ENCODE measurements at places on chromosomes 4 and X.

DNA sequence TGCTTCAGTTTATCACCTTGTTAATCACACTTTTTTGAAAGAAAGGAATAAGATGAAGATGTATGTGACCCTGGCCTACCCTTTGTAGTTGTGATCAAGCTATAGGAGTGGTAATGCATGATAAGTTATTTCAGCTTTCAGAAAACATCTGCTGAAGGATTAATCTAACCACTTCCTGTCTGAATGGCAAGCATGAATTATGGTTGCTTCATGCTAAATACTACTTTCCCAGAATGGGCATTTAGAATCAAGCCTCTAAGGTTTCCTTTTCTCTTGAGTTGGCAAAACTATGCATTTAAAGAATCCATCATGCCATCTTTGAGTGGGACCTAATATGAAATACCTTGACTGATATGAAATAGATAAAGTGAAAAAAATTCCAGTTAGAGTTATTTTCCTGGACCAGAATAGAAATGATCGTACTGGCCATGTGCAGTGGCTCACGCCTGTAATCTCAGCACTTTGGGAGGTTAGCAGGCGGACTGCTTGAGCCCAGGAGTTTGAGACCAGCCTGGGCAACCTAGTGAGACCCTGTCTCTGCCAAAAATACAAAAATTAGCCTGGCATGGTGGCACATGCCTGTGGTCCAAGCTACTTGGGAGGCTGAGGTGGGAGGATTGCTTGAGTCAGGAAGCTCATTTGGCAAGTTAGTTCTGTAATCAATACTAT, 59.1 kb downstream of the ANXA3 start:
- no peak for DNase-seq

DNA sequence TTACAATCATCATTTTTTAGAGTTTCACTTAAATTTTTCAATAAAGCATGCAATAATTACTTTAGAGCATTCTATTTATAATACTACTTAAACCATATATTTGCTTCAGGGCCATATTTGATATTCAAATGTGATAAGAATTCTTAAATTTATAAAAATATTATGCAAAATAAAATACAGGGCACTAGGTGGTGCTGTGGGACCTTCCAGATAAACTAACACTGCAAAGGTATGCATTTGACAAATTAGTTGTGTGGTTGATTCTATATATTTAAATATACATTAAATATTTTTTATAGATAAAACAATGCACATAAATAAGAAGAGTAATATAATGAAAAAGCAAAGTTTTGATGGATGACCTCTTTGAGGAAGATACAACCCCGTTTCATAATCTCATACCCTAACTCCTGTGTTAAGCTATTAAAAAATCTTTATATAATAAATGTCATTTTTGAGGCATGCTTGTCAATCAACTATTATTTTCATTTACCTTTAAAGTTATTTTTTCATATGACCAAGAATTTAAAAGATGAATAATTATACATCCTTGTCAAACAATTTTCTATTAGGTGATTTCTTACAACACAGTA, 128.4 kb downstream of the REELD1 start:
- DNase-seq: no peak

- no peak for DNase-seq
These were observed 337.9 kb downstream of the CAMK2D start for GRCh38 chr4:113423631-113424030.

DNA sequence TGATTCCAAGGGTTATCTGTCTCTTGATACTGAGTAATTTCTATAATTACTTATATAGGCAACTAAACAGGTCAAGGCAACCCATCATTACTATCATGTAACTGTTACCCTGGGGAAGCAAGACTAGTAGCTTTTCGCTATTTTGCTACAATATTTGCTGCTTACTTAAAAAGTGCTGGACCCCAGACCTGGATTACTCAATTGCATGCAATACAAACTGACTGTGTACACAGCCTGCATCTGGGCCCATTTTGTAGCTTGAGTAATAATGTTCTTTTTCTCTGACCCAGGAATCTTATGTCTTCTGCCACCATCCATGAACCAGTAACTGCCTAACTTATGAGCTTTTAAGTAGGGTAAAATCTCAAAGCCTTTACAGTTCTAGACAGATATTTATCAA, 53.4 kb downstream of the CNOT6L start:
- no peak for DNase-seq

DNA sequence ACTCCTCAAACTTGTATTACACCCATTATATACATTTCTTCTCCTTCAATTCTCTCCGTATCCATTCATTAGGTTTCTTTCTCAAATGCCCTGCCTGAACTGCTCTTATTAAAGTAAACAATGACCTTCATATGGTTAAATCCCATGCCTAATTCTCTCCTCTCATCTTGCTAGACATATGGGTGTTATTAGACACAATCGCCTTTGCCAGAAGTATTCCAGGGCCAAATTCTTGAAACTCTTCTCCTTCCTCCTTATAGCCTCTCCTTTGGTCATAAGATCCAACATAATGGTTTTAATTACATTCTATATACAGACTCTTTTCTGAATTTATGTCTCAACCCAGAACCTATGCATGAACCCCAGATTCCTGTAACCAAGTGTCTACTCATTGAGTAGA, 4.8 kb downstream of the ANXA10 start:
- no peak for DNase-seq

DNA sequence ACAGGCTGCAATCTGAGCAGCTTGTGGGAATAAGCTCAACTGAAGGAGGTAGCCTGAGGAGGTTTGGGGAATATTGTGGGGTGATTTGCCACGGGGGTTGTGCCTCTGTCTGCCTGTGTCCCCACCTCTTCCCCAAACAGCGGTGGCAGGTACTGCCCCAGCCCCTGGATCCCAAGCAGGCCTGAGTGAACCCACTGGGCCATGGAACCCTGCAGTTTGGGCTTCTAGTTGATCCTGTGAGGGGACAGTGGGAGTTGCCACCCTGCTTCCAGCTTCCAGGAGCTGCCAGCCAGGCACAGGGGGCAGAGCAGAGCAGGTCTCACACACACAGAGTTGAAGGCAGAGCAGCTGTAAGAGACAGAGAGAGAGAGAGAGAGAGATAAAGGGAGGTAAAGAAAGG, 97.4 kb downstream of the PJA1 start:
- DNase-seq: no peak

- peak; percentile 29 for DNase-seq
These were observed 12.4 kb upstream of the NFXL1 start for GRCh38 chr4:47926667-47927258.

- DNase-seq: no peak
These were observed 188.2 kb downstream of the SH2D1A start for GRCh38 chrX:124534536-124534935.

DNA sequence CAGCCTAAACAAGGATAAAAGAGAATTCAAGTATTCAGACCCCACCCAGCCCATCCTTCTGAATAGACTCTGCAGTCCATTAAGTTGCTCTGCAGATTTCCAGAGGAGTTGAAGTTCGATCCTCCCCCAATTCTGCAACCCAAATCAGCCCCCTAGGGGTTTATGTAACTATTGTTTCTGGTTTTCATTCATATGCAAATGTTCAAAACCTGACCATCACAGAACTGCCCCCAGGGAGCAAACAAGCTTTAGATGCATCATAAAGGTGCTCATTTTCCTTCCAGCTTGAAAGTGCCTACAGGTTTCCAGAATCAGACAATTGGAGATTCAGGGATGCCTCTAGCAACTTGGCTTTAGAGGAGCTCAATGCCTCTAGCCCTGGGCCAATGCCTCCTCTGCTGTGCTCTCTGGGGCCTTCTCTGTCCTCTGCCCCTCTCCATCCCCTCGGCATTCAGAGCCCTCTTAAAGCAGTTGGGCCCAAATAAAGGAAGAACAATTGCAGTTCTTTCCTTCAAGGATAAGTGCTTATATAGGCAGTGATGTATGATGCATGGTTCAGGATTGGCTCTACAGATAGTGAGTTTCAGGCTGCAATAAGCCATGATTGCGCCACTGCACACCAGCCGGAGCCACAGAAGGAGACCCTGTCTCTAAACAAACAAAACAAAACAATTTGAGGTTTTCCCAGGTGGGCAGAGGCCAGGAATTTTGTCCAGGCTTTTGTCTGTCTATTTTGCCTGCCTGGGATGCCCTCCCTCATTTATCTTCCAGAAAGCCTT, 23.5 kb upstream of the SPINK2 start:
- DNase-seq: no peak

DNA sequence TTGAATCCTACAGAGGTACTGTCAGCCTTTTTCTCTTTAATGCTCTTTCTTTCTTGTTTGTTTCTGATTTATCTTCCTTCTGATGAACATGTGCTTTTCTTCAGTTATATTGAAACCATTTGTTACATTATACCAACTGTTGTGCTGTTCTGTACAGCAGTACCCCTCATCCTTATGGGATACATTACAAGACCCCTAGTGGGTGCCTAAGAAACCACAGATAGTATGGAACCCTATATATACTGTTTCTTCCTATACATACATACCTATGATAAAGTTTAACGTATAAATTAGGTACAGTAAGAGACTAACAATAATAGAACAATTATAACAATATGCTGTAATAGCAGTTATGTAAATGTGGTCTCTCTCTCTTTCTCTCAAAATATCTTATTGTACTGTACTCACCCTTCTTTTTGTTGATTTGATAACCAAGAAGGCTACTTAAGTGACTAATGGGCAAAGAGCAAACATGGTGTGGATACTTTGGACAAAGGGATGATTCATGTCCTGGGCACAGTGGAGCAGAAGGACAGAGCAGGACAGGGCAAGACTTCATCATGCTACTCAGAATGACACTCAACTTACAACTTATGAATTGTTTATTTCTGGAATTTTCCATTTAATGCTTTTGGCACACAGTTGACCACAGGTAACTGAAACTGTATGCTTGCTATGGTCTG, 10.7 kb upstream of the YIPF7 start:
- DNase-seq: no peak

DNA sequence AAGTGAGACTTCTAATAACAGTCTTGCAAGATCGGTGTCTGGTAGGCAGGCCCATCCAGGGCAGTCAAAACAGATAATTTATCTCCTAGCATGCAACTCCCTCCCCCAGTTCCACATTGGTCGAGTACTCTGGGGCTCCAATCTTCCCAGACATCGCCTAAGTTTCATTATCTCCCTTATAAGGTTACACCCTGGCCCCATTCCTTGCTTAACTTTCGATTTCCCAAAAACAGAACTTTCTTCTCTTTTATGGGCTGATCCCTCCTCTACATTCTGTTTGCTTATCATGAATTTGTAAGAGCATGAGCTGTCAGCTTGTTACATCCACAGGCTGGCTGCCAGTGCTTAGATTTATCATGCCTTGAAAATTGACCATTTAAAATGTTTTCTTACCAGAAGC, 471.3 kb downstream of the TECRL start:
- no peak for DNase-seq

- no peak for DNase-seq
These were observed 93.3 kb downstream of the TTC29 start for GRCh38 chr4:146852360-146852759.

- peak; percentile 14 for DNase-seq
These were observed 1.2 kb downstream of the TMSB4X start for GRCh38 chrX:12975991-12976558.

DNA sequence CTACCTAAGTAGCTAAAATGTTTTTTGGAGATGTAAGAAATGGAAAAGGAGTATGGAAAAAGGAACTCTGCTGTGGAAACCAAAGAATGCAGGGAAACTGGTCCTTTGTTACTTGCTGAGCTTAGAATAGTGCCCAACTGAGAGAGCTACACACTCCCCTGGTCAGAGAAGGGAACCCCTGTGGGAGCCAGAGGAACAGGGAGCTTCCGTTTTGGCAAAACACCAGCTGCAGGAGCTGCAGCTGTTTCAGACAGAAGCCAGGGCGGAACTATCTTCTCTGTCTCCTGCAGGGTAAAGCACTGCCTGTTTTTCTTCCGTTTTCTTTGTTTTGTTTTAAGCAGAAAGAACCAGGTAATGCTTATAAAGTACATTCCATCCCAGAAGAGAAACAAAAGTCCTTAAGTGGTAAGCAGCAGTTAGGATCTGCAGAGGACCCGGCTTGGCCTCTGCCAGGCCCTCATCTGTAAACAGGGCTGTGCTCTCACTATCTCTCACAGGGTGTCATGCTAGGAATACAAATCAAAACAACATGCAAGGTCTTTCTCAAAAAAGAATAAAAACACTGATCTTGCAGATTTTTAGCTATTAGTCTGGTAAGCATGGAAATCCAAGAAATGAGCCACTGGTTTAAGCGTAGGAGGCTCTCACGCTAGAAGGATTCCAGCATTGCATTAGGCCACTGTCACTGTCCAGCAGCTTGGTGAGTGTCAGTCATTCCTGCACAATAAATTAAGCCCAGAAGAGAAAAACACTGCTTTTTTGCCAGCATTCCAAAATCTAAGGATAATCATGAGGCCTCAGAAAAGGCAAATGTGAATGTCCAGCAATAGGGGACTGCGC, 76.1 kb downstream of the CHST7 start:
- DNase-seq: peak; percentile 1

GRCh38 chrX:39063702-39064101, 262.4 kb downstream of the MID1IP1 start:
- no peak for DNase-seq

DNA sequence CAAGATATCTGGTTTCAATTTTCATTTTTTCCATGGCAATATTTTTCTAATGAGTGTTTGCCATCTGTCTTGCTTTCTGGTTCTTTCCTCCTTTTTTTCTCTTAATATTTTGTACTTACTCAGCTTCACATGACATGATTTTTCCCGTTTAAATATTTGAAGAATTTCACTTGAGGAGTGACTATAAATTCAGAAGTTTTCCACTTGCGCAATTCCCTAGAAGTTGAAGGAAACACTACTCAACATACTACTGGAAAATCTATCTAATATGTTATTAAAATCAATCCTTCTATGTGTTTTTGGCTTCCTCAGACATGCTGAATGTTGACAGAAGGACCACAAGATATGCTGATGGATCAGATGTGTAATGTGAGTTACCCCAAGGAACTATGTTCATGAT, 36.8 kb upstream of the BANK1 start:
- DNase-seq: no peak

DNA sequence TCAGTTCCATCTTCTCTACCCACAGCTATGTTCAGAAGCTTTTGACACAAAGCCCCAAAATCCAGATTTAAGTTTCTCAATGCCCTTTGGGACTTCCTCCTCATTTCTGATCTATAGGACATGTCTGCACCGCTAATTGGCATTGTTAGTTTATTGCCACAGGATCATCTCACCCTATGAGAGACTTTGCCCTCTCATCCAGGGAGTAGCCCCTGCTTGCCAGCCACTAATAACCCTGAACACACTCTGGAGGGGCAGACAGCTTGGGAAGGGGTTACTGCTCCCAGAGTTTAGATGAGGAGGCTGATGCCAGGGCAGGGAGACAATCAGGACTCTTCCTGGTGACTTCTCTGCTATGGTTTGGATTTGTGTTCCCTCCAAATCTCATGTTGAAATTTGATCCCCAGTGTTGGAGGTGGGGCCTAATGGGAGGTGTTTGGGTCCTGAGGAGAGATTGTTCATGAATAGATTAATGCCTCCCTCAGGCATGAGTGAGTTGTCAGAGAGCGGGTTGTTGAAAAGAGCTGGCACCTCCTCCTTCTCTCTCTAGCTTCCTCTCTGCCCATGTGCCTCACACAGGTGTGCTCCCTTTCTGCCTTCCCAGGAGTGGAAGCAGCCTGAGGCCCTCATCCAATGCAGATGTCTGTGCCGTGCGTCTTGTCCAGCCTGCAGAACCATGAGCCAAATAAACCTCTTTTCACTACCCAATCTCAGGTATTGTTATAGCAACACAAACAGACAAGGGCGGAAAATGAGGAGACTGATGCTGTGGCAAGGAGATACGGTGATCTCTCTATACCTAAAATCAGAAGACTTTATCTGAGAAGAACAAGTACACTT, 3.6 kb upstream of the SCARB2 start:
- no peak for DNase-seq

- no peak for DNase-seq
These were observed 313.2 kb downstream of the RAPGEF2 start for GRCh38 chr4:159416073-159416472.

GRCh38 chr4:89995006-89995405, 100.4 kb downstream of the MMRN1 start:
- no peak for DNase-seq
